ENCODE measurements at places on chromosomes 6 and 20.

DNA sequence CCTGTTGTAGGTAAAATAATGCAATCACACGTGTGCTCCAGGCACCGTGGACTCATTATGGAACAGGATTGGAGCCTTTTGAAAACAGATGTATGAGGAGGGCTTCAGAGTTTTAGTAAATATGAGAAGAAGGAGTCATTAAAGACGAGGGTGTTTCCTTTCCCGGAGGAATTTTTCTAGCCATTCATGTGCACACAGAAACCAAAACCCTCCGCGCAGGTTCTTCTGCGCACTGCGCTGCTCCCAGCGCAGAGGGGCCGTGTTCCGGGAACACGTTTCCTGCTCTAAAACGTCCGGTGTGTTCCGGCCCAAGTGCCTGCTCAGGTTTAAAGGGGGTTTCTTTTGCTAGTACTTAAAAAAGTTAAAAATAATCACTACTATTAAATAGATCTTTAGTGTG lies 11.6 kb downstream of the GPR31 start:
- no peak for DNase-seq

GRCh38 chr6:20564777-20565176 lies 30.5 kb downstream of the CDKAL1 start:
- no peak for DNase-seq

DNA sequence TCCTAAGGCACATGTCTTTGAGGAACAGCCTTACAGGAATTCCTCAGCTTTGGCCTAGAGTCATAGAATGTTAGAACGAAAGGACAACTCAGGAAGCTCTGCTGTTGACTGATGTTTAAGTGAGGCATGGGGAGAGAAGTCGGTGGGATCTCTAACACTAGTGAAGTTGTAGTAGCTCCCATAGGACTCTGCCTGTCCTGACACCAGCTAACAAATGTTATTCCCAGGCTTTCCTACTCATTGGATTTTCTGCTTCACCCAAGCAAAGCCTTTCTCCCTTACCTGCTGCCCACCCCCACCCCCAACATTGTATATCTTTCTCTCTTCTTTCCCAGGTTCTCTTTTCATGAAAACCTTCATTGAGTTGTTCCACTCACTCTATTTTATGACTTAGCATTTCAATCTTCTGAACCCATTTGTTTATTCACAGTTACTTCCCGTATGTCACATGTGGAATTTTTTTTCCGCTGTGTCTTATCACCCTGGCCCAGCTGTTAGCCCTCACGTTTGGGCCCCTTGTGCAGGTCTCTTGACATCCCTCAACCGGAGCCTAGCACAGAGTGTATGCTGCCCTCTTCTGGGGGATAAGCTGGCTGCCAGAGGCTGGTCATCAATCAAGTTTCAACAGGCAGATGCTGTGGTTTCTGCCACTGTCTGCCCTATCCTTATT lies 39.2 kb upstream of the RNF8 start:
- peak; percentile 36 for DNase-seq

DNA sequence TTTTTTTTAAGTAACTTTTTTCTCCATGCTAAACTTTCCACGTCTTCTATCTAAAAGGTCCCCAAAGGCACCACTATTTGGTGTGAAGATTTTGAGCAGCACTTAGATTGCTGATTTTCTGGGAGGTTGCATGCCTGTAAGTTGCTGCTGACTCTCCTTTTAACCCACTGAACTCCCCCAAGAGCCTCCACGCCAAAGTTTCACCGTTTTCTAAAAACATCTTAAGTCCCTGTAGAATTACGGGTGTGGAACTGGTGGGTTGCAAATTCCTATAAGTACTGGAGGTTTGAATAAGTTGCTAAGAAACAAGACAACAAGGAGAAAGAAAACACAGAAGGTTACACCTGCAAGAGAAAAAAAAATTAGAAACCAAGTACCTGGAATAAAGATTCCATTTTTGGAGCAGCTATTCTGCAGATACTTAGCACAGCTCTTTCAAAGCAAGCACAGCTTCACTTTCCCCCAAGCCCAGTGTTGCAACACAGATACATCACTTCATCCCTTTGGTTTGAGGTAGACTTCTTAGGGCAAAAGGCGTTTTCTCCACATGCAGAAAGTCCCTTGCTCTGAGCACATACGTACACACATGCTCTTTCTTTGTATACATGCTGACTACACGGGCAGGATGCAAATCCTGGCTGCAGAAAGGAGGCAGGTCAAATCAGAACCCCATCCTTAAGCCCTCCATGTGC lies 5.0 kb downstream of the JAG1 start:
- no peak for DNase-seq

All from activated naive CD8-positive, alpha-beta T cell treated with anti-CD3 and anti-CD28 coated beads, Interleukin-2, amount 50 U/mL, for 24 hours (primary cell).